ENCODE measurements at places on chromosomes 7 and 10.
A peak's percentile ranks its signal among the peaks of the same experiment; 100 is the strongest.

DNA sequence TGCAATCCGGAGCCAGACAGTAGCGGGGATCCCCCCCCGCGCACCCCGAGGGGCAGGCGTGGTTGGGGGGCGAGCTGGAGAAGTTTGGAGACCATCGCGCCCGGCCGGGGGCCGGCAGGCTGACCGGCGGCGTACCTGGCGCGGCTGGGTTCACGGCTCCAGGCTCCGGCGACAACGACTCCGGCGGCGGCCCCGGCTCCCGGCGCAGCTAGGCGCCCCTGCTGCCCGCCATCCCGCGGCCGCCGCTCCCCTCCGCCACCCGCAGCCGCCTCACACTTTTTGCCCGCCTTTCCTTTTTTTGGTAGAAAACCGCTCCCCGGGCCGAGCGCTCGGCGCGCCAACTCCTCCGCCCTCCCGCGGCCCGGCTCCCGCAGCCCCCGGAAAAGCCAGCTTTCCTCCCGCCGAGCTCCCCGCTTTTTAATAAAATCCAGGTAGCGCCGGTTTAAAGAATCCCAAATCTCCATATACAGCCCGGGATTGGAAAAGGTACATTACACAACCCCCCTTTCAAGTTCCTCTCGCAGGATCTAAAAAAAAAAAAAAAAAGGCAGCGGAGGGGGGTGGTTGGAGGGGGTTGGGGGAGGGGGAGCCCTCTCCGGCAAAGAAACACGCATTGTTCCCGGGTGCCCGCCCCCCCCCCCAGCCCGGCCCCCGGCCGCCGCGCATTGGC, at the start of gene TNRC18:
Gene TNRC18, minus strand, starts transcription at position 529 of the 670 bp plus-strand sequence. CDS start 2,588 bp downstream, outside the sequence.
- DNase-seq = no peak

GRCh38 chr10:70575486-70575873, 27.1 kb downstream of the PRF1 start:
- no peak for DNase-seq

DNA sequence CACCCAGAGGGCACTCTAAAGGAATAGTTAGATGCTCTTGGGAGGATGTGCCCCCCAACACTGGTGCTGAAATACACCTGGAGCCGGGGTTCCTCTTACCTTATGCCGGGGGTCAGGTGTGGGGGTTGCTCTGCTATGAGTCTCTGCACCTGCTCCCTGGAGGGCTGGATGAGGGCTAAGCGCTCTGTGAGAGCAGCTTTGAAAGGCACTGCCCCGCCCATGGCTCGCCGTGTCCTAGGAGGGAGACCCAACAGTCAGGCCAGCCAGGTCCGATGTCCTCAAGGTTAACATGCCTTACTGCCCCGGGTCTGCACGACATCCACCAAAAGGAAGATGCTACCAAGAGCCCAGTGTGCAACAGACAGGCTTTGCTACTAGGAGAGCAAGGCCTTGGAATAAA, 31.7 kb downstream of the PSPH start:
- DNase-seq = no peak

DNA sequence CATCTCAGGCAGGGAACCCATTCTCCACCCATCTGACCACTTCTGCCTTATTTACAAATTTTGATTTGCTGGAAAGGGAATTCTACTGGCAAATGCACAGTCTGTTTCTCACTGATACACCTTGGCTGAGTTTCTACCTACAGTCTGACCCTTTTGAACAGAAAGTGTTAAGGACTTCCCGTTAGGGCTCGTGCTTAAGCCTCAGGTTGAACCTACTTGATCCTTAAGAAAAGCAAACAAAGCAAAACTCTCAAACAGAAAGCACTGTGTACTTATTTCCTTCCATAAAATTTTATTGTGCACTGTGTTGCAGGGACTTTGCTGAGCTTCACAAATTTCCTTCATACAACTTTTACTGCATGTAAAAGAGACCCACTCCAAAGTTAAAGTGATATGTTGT, 367.8 kb downstream of the NRG3 start:
- no peak for DNase-seq

- DNase-seq = no peak
These were observed 173.7 kb upstream of the KAT6B start for GRCh38 chr10:74652664-74653063.

DNA sequence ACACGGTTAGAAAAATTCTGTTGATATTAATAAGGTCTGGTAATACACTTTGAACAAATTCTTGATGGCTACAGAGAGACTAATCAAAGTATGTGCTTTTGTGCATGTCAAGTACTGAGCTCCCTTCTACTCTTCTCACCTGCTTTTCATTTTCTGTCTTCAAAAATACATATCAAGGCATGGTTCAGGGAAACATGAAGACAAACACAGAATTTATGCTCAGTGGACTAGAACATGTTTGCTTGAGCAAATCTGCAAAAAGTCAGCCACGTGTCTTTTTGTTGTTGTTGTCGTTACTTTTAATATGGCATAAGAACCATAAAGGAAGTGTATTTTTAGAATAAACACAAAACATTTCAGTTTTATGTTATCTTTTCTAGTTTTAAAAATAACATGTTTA, 21.9 kb downstream of the CDK13 start:
- DNase-seq = no peak

- DNase-seq = no peak
These were observed 19.9 kb upstream of the SEC61G start for GRCh38 chr7:54778696-54779540.

- DNase-seq = no peak
These were observed 19.5 kb downstream of the HDAC9 start for GRCh38 chr7:18515067-18515466.

DNA sequence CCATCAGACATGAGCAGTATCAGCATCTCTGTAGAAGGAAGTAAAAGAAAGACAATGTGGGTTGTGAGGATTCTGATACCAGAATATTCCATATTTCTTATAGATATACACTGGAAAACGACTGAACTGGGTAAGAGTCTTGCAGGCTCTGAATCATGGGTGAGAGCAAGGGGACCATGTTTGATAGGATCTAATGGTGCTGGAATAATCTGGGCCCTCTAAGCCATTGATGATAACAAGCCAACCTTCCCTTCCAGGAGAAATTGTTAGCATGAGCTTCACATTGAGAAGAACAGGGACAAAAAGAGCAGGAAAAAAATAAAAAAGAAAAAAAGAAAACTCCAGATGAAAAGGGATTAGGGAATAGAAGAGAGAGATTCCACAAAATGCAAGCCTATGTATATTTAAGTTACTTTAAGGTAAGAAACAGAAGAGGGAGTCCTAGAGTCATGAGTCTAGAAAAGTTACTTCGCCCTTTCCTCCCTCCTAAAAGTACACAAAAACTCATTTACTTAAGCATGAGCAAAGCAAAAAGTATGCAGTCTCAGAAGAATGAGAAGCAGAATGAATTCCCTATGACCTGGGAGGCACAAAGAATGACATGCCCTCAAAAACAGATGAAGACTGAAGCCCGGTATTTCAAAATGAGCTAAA, 181.9 kb downstream of the TMEM26 start:
- peak; percentile 15 for DNase-seq

DNA sequence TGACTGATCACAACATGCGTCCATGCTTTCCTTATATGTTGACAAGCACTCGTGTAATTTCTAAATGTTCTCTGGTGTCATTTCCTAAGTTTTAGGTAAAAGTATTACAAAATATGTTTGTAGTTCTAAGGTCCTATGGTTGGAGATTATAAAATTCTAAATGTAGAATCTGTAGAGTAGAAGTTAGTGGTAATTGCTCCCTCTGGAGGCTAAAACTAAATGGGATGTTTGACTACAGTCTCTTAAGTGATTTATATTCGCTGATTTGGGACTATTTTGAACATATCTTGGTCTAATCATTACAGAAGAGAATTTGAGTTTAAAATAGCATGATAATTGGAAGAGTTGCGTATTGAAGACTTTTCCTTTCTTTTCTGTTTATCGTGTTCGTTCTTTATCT, 74.1 kb downstream of the ZMYND11 start:
- no peak for DNase-seq

- no peak for DNase-seq
These were observed 172.7 kb downstream of the NEURL1 start for GRCh38 chr10:103666087-103666761.

GRCh38 chr10:114095559-114096337, 52.1 kb downstream of the ADRB1 start:
- DNase-seq = no peak

DNA sequence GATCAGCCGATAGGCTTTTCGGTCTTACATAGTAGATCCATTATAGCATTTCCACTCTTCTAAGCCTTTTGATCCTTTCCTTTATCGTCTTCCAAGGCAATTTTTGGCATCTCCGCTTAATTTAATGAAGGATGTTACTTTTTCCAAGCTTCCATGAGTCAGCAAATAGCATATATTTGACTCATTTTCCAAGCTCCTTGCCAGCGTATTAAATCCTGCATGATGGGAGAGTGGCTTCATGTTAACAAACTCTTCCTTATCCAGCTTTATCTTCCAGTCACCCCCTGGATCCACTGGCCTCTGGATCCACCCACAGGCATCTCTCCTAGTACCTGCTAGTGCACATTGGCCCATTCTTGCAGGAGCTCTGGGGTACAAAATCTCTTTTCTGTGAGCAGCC, 13.0 kb downstream of the OR9A2 start:
- no peak for DNase-seq

DNA sequence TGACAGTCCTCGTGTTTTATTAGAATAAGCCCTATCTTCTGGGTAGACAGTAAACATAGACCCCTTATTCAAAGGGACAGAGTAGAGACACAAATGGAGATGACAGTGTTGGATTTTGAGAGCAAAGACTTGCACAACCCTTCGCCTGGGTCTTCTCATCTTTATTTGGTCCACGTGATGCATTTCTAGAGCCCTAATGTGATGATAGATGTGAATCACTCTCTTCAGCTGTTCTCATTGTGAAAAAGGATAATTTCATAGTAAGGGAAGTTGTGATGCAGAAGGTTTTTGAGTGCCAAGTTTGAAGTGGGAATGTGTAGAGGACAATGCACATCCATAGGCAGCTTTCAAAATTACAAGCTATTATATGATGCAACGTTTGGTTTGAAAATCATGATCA, 86.3 kb downstream of the CREB5 start:
- no peak for DNase-seq

All from H54 (cell line).